ENCODE measurements at places on chromosomes 4 and X. TPM values are rescaled to one million over a fixed set of nuclear protein-coding genes. Genes with fewer than 3 reads are reported as not detected.

GRCh38 chr4:34950926-34951325 lies 1293.4 kb downstream of the ARAP2 start:
- no peak for DNase-seq

DNA sequence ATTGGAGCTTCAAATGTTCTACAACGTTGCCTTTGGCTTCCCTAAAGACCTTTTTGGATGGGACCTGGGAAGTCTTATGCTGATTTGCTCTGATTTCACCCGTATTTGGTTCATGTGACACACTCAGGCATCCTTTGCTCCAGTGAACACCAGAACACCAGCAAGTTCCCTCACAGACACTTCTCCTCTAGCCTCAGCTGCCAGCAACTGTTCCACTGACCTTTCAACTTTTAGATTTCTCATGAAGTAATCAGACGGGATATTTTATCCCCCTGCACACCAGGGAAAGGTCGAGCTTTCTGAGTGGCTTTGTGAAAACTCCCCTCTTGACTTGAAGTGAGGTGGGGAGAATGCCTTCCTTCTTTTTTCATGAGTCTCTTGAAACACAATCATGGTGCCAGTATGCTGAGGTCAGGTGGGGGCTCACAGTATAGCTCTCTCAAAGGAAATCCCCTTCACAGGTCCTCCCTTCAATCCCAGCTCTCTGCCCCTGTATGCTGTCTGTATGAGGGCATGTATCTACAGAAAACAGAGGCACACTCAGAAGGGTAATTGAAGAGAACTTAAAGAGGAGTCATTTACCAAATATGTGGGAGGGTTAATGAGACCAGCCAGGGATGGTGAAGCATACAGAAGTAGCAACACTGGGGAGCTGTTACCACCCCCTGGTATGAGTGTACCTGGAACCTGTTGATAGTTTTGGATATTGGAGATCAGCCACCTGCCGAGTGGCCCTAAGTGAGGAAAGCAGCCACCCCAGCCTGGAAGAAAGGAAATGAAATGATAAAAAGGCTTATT lies 62.7 kb downstream of the FGFBP1 start:
- no peak for DNase-seq

- no peak for DNase-seq
These were observed 595.0 kb downstream of the ACTRT1 start for GRCh38 chrX:127457161-127457560.

DNA sequence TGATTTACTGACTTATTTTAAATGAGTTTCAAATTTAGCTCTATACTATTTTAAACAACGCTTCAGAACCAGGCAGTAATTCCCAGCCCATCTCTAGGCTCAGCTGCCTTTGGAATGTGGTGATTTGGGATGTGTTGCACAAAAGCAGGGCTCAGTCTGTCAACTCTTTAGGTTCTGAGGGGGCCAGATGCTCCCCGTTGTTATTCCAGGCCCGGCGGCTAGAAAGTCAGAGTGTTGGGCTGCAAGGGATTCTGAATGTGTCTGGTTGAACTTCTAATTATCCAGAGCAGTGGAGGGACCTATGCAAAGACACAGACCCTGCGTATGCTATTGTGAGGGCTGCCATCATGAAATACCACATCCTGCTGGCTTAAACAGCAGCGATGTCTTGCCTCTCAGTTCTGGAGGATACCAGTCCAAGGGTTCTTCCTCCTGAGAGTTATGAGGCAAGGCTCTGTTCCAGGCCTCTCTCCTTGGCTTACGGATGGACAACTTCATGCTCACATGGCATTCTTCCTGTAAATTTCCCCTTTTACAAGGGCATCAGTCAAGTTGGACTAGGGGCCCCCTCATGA lies 123.2 kb upstream of the TRIM2 start:
- no peak for DNase-seq

GRCh38 chr4:52376132-52376704 lies 282.9 kb downstream of the USP46 start:
- DNase-seq, result peak; percentile 31

- DNase-seq, result no peak
These were observed 18.8 kb upstream of the METAP1 start for GRCh38 chr4:98976716-98977115.

DNA sequence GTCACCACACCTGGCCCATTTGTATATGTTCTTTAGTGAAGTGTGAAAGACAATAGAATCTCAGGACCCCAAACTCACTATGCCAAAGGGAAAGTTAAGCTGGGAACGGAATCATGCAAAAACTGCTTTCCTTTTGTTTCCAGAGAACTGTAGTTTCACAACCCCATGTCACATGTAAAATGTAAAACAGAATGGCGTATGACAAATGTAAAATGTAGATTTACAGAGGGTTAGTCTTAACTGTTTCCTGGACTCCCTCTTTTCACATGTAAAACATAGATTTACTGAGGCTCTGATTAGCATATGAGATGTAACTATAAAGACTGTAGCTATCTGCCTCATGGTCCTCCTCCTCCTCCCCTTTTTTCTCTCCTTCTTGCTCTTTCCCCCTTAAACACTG lies 66.3 kb downstream of the ABLIM2 start:
- DNase-seq, result no peak

DNA sequence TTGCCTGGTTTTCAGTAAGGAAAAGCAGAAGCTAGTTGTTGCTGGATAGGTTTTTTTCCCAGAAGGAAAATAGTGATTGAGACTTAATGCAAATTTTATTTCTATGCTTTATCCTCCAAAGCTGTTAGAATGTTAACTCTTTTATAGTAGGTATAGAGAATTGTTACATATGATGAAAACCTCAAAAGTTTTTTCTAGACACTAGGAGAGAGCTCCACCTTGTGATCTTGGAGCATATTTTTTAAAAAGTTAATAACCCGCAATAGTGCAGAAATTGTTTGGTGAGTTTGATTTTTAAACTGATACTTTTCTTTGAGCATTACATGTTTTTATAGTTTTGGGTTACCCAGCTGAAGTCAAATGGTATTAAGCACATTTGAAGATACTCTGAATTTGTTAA lies 56.5 kb downstream of the STAG2 start:
- DNase-seq, result no peak

GRCh38 chr4:186789651-186790050 lies 66.0 kb upstream of the FAT1 start:
- no peak for DNase-seq

DNA sequence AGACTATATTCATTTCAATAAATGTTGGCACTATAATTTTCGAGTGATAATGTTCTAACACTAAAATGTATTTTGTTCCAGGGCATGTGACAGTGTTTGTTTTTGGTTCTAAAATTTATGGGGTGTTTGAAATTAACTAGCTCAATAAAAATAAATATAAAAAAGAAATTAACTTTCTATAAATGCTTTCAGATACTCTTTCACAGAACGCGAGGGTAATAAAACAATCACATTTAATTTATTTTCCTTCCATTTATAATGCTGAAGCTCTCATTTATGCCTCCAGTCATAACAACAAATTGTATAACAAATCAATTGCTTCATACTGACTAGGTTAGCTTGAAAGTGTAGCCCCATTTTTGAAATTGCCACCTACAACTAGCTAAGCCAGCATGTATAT lies 122.4 kb upstream of the GPM6A start:
- DNase-seq, result no peak

- DNase-seq, result no peak
These were observed 10.8 kb downstream of the HNRNPDL start for GRCh38 chr4:82419451-82419850.

DNA sequence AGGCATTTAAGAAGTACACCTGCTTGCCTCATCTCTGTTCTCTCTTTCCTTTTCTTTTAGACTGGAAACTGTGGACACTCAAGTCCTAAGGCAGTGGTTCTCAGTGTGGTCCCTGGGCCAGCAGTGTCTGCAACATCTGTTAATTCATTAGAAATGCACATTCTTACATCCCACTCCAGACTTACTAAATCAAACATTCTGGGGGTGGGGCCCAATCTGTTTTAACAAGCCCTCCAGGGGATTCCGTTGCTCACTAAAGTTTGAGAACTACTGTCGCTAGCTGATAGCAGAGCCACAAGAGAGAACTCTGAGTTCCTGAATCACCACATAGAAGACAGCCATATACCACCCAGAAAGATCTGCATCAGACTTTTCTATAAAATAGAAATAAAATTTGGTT lies 430.6 kb downstream of the BCOR start:
- no peak for DNase-seq

DNA sequence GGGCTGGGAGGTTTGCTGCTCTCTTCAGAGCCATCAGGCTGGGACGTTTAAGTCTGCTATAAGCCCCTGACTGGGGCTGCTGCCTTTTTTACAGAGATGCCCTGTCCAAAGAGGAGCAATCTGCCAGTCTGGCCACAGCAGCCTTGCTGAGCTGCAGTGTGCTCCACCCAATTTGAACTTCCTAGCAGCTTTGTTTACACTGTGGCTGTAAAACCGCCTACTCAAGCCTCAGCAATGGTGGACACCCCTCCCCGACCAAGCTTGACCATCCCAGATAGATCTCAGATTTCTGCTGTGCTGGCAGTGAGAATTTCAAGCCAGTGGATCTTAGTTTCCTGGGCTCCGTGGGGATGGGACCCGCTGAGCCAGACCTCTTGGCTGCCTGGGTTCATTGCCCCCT lies 40.7 kb downstream of the SPATA18 start:
- DNase-seq, result no peak

DNA sequence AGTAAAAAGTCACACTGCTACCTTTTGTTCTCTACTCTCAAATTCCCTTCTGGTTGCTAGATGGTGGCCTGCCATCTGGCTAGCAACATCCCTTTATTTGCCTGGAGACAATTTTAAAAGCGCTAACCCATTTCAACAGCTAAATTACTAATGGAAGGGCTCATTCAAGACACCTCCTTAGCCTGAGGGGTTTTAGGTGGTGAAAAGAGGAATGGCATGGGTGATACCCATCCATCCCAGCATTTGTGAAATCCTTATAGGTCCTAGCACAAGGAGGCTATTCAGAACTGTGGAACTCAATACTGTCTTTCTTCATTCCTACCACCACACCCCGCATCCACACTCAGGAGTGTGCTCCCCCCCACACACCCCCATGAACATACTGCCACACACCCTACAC lies 33.5 kb downstream of the ARHGEF9 start:
- no peak for DNase-seq

GRCh38 chrX:56125946-56126345 lies 106.2 kb upstream of the KLF8 start:
- DNase-seq, result no peak

- DNase-seq, result no peak
These were observed 237.8 kb downstream of the TRAM1L1 start for GRCh38 chr4:116847616-116848015.

DNA sequence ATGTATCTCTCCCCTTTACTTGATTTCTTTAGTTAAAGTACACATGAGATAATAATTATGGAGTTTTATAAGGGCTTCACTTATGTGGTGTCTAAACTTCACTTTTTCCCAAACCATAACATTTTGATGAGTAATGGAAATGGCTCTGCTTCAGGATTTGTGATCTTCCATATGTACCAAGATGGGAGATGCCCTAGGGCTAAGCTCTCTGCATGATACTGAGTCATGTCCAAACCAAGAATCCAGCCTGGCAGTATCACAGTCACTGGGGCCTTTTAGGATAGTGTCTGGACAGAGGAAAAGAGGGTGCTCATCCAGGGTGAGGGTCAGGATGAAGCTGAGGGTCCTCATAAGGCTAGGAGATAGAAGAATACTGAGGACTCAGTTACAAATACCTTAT lies 47.9 kb upstream of the PAGE3 start:
- no peak for DNase-seq

DNA sequence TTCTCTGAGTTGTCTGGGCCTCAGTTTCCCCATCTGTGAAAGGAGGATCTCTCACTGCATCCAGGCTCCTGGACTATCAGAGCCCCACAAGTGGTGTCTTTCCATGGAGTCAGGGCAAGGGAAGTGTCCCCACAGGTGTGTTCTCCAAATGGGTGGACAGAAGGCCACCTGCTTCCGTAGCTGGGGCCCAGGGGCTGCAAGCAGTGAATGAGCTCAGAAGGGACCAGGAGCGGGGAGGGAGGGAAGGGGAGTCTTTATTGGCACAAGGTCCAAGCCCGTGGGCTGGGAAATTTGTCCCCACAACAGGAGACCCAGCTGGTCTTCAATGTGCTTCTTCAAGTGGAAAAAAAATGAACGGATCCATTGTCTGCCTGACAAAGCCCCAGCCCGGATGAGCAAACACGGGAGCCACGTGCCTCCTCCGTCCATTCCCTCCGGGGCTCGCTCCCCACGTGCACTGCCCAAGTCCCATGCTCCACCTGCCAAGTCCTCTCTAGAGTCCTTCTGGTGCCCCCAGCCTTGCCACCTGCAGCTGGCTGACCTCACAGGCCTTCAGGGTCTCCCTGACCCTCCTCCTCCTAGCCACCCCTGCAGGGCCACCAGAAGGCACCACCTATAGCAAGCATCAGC lies 72.0 kb downstream of the JAKMIP1 start:
- DNase-seq, result no peak

DNA sequence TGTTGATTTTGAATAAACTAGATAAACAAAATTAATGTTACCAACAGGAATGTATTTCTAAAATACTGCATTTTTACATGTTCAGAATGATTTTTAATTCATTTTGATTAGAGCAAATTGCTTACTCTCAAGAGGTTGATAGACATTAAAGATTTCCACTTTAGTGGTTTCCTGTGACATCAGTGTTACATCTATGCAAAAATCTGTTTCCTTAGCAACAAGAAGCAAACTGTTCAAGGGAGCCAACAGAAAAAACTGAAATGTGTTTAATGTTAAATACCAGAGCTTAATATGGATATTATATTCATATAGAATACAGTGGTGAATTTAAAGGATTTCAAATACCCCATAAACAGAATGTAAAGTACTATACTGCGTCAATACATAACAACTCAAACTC lies 277.8 kb downstream of the GABRG1 start:
- DNase-seq, result no peak

DNA sequence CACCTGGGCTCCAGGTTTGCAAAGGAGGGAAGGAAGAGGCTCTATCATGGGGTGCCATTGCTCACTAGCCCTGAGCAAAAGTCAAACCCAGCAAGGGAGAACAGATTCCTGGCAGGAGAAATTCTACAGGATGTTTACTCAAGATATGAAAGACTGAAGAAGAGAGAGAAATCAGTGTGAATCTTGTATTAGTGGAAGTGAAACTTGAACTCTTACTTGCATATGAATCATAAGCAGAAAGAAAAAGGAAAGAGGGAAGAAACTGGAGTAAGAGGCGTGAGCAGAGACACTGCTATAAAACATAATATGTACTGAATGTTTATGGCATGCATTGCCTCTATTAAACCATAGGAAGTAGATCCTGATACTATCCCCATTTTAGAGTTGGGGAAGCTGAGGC lies 60.9 kb downstream of the C4orf46 start:
- DNase-seq, result no peak

Gene ZNF711
- polyA plus RNA-seq, result 7.4 TPM

Gene ETDA
- polyA plus RNA-seq, result not detected

Gene GAB3
- 2.2 TPM for polyA plus RNA-seq

Gene CYLC1
- not detected for polyA plus RNA-seq

Gene TRIM2
- 15.1 TPM for polyA plus RNA-seq

Gene TRIM75
- polyA plus RNA-seq, result not detected

Gene FAM133A
- polyA plus RNA-seq, result 0.04 TPM

Gene ATP1B4
- polyA plus RNA-seq, result not detected

Gene MTNR1A
- not detected for polyA plus RNA-seq

Gene ZXDA
- 3.1 TPM for polyA plus RNA-seq
